ENCODE measurements at places on chromosomes 5 and 9.

- DNase-seq = no peak
Measured at GRCh38 chr9:95224376-95225019, 93.0 kb downstream of the FANCC start.

DNA sequence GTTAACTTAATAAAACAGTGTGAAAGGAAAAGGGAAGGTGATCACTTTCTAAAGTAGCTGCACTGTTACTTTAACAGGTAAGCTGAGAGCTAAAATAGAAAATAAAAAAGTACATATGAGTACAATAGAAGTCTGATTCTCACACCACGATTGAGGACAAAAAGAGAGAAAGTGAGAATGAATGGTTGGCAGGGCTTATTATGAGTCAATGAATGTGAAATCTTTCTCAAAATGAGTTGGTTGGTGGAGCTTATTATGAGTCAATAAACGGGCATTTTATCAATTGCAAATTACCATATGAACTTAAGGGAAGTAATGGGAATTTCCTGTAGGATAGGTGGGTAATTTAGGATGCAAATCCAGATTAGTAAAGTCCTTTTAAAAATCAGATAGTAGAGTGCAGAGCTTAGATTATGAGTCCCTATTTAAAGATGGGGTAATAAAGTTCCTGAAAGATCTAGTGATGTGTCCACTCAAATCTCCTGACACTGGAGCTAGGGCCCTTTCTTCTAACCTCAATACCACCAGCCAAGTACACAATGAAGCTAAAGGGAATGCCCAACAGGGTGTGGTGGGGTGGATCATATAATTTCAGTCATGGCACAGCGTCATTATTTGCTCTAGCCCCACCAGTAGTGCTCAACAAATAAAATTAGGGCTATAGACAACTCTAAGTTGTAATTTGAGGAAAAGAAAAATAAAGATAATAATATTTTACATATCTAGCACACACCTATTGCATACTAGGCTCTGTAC lies 21.1 kb upstream of the TLR4 start:
- DNase-seq = no peak

- no peak for DNase-seq
Measured at GRCh38 chr9:76629205-76629990, 134.8 kb upstream of the PCA3 start.

- DNase-seq = peak; percentile 54
Measured at GRCh38 chr9:135939351-135940265, 21.6 kb downstream of the UBAC1 start.

DNA sequence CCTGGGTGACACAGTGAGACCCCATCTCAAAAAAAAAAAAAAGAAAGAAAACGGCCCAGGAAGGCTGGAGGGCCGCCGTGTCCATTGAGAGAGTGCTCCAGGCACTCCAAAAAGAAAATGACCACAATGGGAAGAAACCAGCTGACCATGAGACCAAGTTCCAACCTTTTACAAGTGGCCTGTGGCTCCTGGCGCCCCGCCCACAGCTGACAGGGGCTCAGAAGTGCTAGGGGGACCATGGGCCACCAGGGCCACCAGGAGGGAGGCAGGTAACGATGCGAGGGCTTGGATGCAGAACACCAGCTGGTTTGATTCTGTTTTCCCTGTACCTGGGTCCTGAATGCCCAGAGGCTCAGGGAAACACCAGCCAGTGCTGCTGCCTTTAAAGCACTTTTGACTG lies 34.6 kb downstream of the FXN start:
- no peak for DNase-seq

- DNase-seq = no peak
Measured at GRCh38 chr5:155050384-155051019, 36.9 kb downstream of the KIF4B start.

DNA sequence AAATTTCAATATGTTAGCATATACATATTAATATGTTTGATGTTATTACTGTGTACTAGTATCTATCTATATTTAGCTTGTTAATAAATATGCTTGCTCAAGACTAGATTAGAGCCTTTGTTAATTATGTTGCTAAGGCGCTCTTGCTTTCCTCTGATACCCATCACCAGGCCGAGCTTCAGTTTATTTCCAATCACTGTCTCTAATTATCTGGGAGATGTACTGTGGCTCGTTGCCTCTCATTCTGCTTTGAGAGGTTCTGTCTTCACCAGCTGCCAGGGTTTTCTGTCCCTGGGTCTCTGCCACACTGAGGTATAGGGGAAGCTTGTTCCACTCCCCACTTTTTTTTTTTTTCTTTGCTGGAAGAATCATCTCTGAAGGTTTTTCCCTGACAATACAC lies 21.0 kb upstream of the TAF11L2 start:
- DNase-seq = no peak

GRCh38 chr9:38007016-38007415 lies 62.0 kb downstream of the SHB start:
- no peak for DNase-seq

- DNase-seq = no peak
Measured at GRCh38 chr5:15353086-15353645, 146.8 kb upstream of the FBXL7 start.

DNA sequence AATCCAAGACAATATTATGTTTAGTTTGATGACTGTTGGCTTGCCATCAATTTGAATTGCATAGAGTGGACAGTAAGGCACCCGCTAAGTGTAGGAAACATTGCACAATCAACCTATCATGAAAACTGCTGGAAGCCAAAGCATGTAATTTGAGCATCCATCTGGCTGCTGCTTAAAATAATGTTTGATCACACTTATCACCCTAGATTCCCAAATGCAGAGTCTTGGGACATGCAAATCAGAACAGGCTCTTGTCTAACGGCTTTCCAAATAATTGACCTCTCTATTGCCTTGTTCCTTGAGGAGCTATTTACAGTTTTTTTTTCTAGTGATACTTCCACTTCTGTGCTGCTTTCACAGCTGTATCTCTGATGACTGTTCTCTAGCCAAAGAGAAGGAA lies 342.1 kb downstream of the PRR16 start:
- DNase-seq = no peak

- DNase-seq = peak; percentile 39
Measured at GRCh38 chr5:151234476-151235238, 10.8 kb upstream of the CCDC69 start.

DNA sequence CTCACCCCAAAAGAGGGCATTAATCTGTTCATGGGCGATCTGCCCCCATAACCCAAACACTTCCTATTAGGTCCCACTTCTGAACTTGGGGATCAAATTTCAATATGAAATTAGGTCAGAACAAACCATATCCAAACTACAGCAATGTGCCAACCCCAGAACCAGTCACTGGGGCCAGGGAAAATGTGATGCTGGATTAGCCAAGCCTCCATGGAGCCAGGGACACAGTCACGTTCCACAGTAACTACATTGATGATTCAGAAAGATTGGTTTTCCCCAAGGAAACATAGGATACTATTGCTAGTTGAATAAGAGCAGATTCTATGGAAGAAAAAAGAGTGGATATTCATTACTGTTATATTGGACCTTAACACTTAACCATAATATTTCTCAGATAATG lies 84.2 kb downstream of the GIN1 start:
- DNase-seq = no peak

GRCh38 chr5:126481243-126481642 lies 58.0 kb downstream of the GRAMD2B start:
- DNase-seq = no peak

GRCh38 chr9:93329629-93330280 lies 121.7 kb upstream of the FAM120A start:
- no peak for DNase-seq

DNA sequence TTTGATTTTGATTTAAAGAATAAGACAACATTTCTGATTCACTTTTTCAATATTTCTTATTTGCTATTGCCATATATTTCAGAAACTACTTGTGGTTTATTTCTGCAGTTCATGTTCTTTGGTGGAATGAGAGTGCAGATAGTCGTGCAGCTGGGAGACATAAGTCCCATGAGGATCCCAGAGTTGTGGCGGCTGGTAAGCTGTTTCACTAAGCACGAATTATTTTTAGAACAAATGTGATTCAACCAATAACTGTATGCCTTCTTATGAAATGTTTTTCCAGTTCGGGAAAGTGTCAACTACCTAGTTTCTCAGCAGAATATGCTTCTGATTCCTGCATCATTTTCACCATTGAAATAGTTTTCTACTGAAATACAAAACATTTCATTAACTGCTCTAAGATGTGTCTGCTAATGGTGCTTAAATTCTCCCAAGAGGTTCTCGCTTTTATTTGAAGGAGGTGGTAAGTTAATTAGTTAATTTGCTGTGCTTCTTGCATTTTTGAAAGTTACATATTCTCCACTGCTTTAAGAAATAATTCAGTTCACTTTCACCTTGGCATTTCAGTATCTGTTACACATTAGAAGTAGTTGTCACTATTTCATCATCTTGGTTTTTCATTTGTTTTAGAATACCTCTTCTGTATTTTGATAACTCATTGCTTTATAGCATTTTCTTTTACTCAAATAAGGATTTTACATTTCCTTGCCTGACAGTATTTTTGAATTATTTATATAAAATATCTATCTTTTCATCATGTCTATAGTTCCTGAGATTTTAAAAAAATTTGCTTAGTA lies 9.0 kb downstream of the NIPSNAP3B start:
- DNase-seq = no peak

GRCh38 chr9:124489222-124489621 lies 18.0 kb downstream of the NR5A1 start:
- no peak for DNase-seq

GRCh38 chr9:110185806-110186205 lies 22.2 kb downstream of the C9orf152 start:
- DNase-seq = no peak

DNA sequence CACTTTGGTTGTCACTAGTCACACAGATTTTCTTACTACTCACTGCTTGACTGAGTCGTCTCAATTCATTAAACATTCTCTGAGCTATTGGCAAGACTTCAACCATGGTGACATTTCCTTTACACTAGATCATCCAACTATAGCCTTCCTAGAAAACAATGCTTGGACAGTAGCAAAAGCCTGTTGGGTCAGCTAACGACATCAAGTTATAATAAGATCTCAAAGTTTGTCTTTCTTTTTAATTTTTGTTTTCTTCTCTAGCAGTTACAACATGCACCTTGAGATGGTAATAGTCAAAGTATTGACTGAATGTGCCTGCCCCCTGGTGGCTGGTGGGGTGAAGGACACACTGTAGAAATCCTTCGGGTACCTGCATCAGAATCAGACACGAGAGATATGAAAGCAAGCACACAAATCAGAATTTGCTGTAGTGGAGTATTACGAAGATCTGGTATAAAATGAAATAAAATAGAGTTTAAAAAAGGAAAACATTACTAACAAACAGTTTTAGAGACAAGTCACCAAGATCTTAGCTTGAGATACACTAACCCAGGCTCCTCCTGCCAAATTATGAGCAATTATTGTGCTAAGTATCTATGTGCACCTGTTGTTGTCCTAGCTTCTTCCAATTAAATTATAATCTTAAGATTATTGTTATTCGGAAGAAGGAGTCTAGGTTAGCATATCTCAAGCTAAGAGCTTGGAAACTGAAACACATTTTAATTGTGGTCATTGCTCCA lies 81.2 kb downstream of the ARL15 start:
- peak; percentile 68 for DNase-seq

DNA sequence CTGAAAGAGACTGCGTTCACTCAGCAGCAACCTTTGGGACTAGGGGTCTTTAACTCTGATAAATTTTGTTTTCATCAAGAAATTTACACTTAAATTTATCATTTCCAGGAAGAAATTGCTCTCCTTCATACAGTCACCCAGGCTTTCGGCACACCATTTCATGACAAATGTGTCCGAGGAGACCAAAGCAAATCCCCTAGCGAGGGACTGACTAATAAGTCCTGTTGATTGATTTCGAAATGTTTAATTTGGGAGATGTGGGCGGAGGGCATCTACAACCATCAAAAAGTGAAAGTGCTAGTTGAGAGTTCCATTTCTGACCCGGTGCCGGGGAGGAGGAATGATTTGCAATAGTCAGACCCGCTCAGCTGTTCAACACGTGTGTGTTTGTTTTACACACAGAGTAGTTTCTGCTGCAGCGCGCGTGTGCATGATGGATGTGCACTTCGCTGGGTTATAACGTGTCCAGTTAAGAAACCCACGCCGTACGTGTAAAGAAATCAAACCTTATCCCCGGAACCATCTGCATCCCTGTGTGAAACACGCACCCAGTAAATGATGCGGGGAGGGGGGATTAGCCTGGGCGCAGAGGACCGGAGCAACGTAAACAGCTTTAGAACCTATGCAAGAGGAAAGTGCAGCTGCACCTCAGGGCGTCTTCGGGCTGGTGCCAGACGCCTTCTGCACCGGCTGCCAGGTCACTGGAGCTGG lies 845 bp upstream of the NR4A3 start:
- DNase-seq = no peak

- DNase-seq = no peak
Measured at GRCh38 chr5:50710838-50711237, 44.4 kb downstream of the PARP8 start.

- DNase-seq = no peak
Measured at GRCh38 chr5:161507591-161507990, 38.9 kb downstream of the GABRB2 start.

DNA sequence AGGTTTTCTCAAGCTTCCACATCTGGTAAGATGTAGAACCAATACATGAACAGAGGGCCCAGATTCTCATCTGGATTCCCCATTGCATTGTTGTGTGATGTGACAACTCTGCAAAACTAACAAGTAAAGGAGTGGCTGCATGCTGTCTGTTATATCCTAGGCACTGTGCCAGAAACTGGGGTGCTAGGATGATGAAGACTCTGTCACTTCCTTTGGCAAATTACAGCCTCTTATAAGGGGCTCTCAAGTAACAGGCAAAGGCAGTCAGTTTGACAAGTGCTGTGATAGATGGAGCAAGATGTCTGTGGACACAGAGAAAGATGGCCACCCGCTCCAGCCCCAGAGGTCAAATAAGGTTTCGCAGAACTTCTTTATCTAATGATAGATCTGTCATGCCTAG lies 115.7 kb downstream of the PAPPA start:
- DNase-seq = no peak

- DNase-seq = no peak
Measured at GRCh38 chr9:98727428-98727827, 18.7 kb upstream of the GABBR2 start.

DNA sequence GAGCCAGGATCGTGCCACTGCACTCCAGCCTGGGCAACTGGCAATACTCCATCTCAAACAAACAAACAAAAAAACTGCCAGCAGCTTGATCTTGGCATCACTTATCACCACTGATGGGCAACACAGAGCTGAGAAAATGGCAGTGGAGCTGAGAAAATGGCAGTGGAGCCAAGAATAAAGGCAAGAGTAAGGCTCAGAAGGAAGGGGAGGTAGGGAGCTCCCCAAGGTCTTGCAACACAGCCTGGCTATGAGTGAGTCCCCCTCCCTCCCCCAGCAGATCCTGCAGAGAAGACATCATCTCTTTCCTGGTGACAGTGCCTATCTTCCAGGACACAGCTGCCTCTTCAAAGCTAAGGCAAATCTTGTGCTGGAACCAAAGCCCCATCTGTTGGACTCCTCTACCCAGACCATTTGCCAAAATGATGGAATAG lies 70.3 kb downstream of the UGCG start:
- no peak for DNase-seq

- DNase-seq = no peak
Measured at GRCh38 chr9:133531293-133531692, 3.2 kb upstream of the ADAMTSL2 start.

DNA sequence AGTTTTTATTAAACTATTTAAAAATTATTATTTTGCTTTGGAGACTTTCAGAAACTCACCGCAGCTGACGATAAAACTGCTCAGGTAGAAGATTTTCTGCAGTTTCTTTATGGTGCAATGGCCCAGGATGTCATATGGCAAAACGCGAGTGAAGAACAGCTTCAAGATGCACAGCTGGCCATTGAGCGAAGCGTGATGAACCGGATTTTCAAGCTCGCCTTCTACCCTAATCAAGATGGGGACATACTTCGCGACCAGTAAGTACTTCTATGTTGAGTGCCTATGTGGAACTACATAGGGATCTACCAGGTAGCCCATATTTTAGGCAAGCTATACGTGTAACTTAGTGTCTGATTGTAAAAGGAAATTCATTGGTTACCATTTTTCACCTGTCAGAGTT lies 94.0 kb downstream of the GAPVD1 start:
- no peak for DNase-seq
